ENCODE measurements at places on chromosomes 11 and 22.

- DNase-seq = no peak
These were observed 154.9 kb upstream of the MPPED2 start for GRCh38 chr11:30741039-30741550.

GRCh38 chr11:27041141-27041899 is 705 bp downstream of the BBOX1 start:
- no peak for DNase-seq

- DNase-seq = no peak
These were observed 65.1 kb upstream of the PPARA start for GRCh38 chr22:46084943-46085827.

- no peak for DNase-seq
These were observed 16.1 kb upstream of the OR51M1 start for GRCh38 chr11:5367448-5368074.

DNA sequence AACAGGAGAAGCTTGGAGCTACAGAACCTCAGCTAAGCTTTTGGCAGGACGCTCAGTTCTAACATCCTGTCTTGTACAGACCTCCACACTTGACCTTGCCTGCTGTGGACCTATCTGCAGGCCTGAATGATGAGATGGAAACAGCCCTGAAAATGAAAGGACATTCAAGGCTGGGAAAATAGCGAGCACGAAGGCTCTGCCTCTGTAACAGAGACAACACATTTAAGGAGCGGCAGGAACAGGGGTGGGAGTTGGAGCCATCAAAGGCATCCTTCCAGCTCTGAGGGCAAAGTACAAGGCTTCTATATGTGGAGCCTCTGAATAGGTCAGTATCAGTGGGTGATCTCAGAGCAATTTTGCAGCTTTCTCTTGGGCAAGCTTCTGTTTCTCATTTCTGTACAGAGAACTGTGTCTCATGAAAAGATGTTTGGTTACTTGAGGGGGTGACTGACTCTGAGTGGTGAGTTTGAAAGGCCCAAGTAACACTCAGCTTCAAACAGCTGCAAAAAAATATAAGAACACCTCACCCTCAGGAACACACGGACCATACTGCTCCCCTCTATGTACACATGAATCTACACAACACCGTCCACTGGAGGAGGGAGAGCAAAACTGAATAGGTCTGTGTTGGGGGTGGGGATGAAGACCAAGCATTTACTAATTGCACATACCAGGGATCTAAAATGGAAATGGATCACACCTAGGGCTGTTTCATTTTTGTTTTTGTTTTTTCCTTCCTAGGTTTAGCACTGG is 101.6 kb downstream of the CCDC81 start:
- DNase-seq = no peak

DNA sequence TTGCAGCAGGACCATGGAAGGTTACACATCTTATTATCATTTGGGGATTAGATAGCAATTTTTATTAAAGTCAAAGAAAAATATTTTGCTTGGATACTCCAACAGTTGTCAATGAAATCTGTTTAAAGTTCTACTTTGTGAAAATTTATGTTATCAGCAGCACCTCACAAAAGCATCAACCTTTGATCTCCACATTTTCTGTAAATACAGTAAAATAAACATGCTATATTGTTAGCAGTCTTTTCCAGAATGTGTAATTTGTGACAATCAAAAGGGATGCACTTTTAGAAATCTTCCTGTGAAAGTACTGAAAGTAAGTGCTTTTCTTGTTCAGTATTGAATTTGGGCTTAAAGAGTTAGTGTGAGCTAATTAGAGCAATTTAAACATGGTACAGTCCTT is 4.1 kb downstream of the SLC22A25 start:
- DNase-seq = no peak

DNA sequence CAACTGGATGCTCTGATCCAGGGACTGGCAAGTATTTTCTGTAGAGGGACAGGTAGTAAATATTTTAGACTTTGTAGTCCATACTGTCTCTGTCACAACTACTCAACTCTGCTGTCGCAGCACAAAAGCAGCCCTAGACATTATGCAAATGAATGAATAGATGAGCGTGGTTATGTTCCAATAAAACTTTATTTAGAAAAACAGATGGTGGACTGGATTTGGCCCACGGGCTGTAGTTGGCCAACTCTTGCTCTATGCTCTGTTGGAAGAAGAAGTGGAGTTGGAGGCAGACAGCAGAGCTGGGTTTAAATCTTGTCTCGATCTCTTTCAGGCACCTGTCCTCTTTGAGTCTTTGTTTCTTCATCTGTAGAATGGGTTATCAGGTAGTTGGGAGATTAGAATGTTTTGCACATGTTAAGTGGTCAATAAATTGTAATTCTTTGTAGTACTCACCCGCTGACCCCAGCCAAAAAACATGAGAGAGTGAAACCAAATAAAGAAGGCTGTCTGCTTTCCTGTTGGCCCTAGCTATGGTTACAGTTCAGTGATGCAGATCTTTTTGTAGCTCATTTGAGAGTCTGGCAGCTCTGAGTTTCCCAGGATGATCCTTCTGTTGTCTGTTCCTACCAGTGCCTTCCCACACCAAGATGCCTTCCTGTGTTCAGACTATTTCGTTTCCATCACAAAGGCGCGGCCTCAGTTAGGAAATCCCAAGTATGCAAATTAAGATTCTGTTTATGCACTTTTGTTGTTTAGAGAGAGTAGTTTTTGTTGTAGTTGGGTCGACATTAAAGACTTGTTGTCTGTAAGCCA is 198.1 kb upstream of the SEZ6L start:
- DNase-seq = no peak

- no peak for DNase-seq
These were observed 3.8 kb upstream of the SCGB1D1 start for GRCh38 chr11:62186195-62186594.

DNA sequence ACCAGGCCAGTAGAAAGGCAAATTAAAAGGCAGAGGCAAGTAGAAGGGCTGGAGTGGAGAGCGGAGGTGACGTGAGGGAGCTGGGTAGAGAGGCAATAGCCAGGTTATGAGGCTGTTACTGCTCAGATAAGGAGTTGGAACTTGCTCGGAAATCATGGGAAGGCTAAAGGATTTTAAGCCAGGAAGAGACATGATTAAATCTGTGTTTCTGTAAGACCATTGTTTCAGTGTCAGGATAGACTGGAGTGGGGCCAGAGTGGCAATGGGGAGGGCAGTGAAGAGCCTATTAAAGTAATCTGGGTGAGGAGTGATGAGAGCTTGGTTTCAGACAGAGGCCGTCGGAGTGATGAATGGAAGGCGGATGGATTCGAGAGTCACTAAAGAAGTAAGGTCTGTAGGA is 39.0 kb downstream of the GRAMD1B start:
- DNase-seq = no peak

DNA sequence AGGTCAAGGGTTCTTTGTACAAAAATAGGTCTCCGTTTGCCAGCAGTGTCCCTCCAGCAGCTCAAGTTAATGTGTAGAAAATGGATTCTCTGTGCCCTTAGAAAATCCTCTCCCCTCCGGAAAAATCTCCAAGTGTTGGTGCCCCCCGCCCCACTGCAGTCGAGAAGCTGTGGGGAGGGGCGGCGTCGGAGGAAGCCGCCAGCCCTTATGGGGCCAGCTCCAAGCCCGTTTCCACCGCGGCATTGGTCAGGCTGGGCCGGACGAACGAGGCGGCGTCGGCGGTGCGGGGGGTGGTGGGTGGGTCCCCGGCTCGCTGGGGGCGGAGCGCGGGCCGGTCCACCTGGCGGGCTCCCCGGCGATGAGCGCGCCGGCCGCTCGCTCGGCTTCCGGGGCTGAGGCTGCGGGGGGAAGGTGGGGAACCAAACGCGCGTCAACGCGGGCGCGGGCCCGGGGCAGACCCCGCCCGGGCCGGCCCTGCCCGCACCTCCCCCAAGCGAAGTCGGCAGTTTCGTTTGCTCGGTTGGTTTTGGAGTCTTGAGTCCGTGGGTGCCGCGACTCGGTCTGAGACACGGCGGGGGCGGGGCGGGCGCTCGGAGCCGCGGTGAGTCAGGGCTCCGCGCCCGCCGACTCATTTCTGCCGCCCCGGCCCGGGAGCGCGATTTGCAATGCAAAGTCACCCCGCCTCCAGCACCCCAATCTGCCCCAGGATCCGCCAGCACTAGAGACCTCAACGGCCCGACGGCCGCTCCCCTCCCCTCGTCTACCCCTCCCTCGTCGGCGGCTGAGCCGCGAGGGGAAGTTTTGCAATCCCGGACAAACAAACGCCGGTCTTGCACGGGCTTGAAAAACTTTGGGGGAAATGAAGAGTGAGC is 1.4 kb downstream of the ASCL2 start:
- no peak for DNase-seq

DNA sequence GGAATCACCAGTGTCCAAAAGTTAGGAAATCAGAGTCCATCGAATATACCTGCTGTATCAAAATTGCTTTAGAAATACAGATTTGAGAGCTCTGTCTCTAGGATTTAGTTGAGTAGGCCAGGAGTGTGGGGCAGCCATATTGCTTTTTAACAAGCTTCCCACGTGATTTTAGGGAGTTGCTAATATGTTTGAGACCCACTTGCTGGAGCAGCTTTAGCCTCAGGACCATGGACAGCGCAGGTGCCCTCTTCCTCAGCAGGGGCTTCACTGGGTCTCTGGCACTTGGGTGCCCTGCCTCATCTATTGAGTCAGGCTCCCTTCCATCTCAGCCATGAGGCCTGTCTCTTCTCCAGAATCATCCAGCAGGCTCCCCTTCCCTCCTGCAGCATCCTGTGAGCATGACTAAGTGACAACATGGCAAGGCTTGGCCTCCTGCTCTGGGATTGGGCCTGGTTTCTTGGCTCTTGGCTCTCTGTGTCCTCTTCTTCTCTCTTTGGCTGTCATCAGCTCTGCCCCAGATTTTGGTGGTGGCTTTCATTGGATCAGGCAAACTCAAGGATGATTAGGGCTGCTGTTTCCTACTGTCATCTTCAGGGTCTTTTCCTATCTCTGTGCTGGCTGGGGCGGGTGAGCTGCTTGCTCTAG is 70.0 kb downstream of the SGSM1 start:
- DNase-seq = no peak

DNA sequence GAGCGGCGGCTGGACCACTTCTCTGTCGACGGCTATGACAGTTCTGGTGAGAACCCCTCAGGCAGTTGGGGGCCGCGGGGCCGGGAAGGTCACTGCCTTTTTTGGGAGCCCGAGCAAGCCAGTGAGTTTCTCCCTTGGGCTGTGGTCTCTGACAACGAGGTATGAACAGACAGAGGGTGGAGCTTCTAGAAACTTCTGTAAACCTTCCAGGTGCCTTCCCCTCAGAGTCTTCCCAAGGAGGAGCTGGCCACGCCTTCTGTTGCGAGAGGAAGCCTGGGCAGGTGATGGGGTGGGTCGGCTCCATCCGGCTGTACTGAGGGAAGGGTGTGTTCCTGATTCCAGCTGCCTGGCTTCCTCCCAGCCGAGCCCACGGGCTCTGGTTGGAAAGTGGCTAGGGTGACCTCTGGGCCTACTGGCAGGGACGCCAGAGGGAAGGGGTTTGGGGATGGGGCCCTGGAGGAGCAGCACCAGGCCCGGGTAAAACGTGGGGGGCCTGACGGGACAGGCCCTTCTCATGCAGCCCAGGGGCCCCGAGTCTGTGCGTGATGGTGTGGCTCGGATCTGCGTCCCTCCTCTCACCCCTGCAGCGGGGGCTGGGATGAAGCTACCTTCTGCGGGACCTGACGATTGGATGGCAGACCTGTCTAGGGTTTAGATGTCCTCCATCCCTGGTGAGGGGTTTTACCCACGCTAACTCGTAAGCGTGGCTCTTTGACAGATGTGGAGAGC is 110.8 kb downstream of the KCNQ1OT1 start:
- DNase-seq = no peak

DNA sequence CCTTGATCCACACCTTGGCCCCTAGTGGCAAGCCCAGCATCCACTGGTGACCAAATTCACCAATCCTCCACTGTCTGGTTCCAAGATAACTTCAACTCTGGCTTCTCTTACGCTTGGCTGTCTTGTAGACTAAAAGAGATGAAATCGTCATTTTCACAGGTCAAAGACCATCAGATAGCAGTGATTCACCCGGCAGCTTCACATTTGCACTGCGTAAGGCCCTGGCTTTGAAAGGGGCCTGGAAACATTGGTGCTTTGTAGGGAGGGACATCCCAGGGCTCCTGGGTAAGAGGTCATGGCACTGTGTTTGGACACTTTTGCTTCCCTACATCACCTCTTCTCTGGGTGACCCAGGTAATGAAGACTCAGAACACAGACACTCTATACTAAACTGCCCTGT is 30.1 kb upstream of the FADD start:
- no peak for DNase-seq

GRCh38 chr11:38594895-38595294 is 1996.9 kb upstream of the RAG2 start:
- no peak for DNase-seq

GRCh38 chr11:129202646-129203045 is 10.5 kb upstream of the ARHGAP32 start:
- DNase-seq = no peak

- DNase-seq = no peak
These were observed 213.9 kb upstream of the ISX start for GRCh38 chr22:34851918-34852662.

GRCh38 chr22:30891781-30892180 is 76.8 kb downstream of the MORC2 start:
- no peak for DNase-seq

DNA sequence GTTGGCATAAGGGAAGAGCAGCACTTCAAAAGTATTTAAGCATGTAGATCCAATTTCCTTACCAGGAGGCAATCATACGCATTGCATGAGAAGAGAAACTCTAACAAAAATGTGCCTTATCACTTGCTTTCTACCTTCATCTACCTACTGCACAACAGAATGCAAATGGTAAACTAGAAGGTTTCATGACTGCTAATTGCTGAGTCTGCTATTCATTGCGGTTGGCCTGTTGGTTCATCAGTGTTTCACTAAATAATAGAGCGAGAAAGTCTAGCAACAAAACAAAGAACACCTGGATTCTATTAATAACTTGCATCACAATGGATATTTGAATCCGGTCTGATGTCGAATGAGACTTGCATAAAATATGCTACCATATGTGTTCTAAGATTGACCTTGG is 229.0 kb downstream of the OPCML start:
- no peak for DNase-seq

GRCh38 chr22:34943830-34944229 is 122.1 kb upstream of the ISX start:
- DNase-seq = no peak

GRCh38 chr11:120010775-120011174 is 127.1 kb downstream of the TRIM29 start:
- DNase-seq = no peak

- DNase-seq = no peak
These were observed 119.3 kb downstream of the KCNQ1 start for GRCh38 chr11:2564008-2564530.

GRCh38 chr22:25057013-25057881 is 104.7 kb downstream of the KIAA1671 start:
- DNase-seq = no peak

DNA sequence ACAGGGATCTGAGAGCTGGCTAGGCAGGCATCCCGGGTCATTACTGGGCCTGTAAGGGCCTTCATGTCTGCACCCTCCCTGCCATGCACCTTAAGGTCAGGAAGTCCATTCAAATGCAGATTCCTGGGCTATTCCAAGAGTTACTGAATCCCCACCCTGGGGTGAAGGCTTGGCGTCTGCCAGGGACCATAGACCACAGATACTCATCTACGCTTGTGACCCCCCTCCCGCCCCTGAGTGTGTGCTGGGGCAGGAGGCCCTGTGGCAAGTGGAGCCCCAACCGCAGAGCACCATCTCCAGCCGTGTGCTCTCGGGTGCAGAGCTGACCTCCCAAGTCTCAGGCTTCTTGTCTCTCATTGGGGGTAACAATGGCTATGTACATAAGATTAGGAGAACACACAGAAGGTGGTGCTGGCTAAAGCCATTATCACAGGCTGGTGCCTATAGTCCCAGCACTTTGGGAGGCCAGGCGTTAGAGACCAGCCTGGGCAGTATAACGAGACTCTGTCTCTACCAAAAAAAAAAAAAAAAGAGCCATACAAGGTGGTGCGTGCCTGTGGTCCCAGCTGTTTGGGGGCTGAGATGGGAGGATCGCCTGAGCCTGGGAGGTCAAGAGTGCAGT is 19.1 kb upstream of the KCNQ1OT1 start:
- DNase-seq = no peak
